ENCODE measurements at places on chromosomes 11 and 22.

- peak; percentile 48 for DNase-seq
Measured at GRCh38 chr11:134050541-134051383, 18.1 kb upstream of the JAM3 start.

DNA sequence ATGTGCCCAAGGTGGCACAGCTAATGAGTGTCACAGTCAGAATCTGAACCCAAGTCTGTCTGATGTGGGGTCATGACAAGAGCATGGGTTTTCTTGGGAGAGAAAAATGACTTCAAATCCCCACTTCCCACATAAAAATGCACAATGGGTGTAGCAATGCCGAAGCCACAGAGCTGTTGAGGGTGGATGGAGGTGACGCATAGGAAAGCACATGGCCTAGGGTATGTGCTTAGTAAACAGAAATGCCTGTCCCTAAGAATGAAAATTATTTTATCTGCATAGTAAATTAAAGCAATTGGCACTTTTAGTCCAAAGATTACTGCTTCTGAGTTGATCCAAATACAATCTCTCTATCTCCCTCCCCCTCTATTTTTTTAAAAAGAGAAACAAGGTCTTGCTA, 10.9 kb downstream of the MICAL3 start:
- DNase-seq, result no peak

DNA sequence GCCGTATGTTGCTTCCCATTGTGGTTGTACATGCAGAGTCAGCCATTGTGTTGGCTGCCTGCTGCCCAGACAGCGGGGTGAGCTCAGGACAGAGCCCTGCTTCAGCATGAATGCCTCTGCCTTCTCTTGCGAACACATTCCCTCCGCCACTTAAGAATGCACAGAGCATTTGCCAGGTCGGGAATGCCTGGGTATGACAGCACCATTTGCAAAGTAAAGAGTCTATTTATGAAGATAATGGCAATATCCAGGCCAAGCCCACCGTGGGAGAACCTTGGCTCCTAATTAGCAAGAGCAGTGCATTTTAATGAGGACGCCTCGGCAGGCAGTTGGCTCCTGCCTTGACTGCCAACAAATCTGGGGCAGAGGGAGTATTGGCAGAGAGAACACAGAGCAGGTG, 62.5 kb upstream of the SORL1 start:
- no peak for DNase-seq

GRCh38 chr11:45864041-45864440, 16.8 kb downstream of the CRY2 start:
- no peak for DNase-seq

- no peak for DNase-seq
Measured at GRCh38 chr11:115257678-115258077, 246.5 kb downstream of the CADM1 start.

DNA sequence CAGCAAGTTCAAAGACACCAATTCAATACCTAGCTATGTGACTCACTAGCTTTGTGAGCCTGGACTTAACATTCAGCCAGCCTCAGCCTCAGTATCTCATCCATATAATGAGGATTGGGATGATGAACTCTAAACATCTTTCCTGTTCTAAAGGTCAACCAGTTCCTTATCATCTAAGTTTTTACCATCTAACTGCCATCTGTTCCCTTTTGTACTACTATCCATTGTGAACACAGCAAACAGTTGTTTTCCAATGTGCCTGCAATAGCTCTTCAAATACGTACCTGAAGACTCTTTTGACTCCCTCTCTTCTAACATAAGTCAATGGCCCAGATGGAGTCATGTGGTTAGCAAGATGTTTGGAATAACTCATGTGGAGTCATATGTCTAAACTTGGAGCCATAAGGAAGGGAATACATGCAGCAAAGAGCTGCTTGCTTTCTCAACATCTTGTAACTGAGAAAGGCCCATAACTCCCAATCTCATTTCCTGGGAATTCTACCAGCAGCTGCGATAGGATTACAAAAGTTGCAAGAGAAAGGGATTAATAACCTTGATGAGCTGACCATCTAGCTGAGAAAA, 19.4 kb downstream of the SYTL2 start:
- DNase-seq, result no peak

GRCh38 chr11:94741022-94741679, 27.0 kb upstream of the AMOTL1 start:
- no peak for DNase-seq

GRCh38 chr22:21026783-21027692, 5.3 kb downstream of the SLC7A4 start:
- no peak for DNase-seq

All from stimulated activated CD4-positive, alpha-beta T cell treated with anti-CD3 and anti-CD28 coated beads, Interleukin-1b, Interleukin-23, amount 100 ng/mL, for 1 hour (primary cell).